ENCODE measurements at places on chromosomes 2 and 18.

DNA sequence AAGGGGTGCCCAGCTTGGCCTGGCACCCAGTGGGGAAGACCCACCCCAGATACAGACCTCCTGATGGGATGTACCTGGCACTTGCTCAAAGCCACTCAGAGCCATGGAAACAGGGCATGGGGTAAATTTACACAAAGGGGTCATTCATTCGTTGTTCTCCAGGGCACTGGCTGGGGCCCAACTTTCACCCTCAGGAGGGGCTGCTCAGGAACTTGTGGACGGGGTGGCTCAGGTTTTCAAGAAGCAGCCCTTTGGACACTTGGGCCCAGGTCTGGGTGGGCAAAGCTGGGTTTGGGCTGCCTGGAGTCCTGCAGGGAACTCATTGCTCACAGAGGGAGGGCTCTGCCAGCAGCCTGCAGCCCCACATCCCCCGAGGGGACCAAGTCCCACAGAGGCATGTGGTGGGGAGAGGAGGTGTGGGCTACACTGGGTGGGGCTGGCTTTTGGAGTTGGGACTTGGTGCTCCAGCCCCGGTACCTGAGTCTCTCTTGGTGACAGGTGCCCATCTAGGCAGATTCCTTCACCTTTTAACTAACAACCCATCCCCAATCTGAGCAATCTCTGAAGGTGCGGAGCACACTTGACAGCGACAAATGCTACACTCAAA, 172.3 kb downstream of the CELF4 start:
- DNase-seq = no peak

DNA sequence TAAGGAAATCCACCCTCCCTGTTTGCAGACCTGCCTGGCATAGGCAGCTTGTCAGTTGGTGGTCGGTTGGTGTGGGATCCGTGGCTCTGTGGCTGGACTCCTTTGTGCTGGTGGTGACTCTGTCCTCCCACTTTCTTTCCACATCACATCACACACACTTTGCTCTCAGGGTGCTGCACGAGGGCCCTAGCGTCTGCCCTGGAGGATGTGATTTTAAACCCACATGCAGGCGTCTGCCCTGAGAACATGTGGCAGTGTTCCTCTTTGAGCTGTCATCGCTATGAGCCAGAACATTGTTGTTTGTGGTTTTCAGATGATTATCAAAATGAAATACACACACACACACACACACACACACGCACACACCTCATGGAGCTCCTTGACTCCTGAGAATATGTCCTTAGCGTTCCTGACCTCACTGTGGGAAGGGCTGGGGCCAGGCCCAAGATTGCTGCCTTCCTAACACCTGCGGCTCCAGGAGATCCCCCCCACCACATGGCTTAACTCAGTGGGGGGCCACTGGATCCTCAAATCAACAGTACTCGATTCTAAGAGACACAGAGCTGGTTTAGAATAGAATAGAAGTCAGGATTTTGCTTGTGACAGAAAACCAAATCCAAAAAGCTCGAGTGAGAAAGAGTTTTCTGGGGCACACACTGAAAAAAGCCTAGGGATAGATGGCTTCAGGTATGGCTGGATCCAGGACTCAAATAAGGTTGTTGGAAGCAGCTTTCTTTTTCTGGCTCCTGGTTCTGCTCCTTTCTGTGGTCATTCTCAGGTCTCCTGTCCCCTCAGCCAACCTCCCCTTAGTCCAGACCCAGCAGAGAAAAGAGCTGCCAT, 54.8 kb downstream of the RTP5 start:
- DNase-seq = no peak

GRCh38 chr18:23225503-23225902, 90.2 kb downstream of the CABLES1 start:
- DNase-seq = peak; percentile 79

DNA sequence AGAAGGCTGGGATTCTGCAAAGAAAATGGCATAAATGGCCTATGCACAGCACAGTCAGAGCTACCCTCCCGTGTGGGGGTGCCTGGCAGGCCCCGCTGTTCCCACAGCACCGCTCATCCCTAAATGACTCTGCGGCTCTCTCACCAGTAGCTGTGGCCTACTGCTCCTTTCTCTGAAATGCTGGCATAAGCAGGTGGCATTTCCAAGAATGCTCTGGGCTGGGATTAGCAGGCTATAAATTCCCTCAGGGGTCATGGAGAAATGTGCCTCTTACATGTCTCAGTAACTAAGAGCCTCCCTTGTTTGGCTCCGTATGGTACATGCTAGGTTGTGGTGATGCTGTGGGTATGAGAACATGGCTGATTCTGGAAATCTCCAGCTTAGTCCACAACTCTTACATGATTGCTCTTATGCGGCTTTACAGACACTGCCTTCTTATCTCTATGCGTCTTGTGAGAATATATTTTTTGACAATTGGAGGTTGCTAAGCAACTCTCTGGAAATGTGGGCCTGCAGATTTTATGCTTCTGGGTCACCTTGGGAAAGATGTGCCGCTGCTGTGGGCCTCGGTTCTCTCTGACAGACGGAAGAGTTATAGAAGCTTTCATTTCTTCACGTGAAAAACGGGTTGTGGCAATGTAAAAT, 80.3 kb upstream of the GATA6 start:
- DNase-seq = no peak

- no peak for DNase-seq
Measured at GRCh38 chr2:95009412-95009811, 16.1 kb upstream of the MAL start.

DNA sequence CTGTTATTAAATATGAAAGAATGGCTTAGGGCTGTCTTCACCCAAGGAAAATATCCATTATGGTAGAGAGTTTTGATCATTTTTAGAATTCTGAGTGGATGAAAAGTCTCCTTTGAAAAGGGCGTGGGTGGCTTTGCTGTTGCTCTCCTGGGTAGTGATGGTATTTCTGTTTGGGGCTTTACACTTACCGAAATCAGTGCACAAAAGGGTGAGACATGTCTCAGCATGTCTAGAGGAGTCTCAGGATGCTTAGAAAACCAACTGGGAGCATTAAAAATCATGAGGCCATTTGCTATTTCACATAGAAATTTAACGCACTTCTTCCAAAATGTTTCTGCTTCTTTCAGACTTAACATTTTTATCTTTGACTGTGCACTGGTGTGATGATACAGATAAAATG, 49.6 kb downstream of the ZCCHC2 start:
- DNase-seq = no peak

DNA sequence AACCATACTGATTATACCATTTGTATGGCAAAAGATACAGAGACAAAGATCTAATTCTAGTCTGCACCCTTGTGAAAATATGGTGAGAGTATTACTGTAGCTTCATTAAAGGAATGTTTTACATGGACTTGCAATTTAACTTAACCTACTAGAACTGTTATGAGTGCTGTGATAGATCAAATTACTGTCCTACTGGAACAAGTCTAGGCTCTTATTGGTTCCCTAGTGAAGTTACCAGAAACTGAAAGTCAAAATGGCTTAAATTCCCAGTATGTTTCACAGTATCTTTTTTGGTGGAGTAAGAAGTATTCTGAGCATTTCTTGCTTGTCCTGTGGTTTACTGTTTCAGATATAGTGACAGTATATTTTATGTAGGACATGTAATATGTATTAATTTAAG, 3.8 kb upstream of the TBR1 start:
- DNase-seq = no peak

DNA sequence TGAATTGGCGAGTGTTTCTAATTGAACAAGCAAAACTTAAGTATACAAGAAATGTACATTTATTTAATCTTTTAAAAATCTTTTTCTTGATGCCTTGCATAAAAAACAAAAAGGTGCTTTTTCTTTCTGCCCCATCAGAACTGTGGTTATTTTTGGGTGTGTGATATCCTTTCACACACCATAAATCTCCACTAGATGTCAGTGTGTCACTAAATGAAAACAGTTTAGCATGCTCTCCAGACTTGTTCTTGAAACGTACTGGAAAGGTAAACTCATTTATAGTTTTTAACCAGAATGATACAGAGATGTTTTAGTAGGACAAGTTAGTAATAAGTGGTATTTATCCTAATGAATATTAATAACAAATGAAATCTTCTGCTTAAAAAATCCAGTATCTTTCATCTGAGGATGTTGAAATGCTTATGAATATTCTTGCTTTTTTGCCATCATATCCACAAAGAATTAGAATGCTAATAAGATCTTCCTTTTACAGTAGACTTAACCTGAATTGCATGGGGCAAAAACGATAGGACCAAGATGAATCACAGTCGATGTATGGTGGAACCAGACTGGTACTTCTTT, 96.8 kb downstream of the UBE2E3 start:
- peak; percentile 40 for DNase-seq

- DNase-seq = peak; percentile 41
Measured at GRCh38 chr18:28178720-28179119, 1.8 kb upstream of the CDH2 start.

DNA sequence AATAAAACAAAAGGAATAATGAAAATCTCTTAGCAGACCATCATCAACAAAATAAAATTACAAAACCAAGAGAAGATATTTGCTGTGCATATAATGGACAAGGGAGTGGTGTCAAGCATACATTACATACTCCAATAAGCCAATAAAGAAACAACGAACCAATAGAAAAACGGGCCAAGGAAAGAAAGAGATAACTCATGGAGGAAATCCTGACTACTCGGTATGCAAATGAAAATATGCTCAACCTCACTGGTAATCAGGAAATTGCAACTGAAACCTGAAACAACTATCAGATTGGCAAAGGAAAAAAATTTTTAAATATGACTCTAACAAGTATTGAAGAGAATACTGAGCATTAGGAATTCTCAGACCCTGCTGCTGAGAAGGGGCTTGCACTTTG, 84.7 kb downstream of the BCL2 start:
- no peak for DNase-seq

GRCh38 chr2:112187805-112188596, 49.8 kb downstream of the FBLN7 start:
- DNase-seq = no peak

GRCh38 chr2:194103941-194104659, 1552.9 kb upstream of the SLC39A10 start:
- DNase-seq = no peak

Data from brain microvascular endothelial cell (primary cell).